ENCODE measurements at places on chromosomes 1 and 21.

DNA sequence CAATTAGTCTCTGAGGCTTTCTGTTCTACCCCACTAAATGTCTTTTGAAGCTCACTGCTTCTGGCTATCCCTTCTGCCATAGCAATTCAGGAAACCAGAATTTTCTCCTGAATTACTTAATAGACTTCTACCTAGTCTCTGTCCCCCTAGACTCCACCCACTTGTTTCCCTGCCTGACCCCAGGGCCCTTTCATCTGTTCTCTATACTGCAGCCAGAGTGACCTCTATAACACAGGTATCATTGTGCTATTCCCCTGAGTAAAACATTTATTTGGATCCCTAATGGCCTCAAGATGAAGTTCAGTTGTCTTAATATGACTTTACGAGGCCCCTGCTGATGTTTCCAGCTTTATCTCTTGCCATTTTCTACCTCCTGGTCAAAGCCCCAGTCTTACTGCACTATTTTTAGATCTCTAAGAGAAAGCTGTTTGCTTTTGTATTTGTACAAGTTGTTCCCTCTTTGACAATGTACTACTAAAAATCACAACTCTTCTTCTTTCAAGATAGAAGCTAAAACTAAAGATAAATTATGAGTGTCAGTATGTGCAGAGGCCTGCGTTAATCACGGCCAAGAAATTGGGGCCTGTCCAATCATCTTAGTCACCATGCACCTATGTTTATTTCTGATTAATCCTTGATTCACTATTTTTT, 54.5 kb downstream of the ATP1B1 start:
- no peak for DNase-seq

DNA sequence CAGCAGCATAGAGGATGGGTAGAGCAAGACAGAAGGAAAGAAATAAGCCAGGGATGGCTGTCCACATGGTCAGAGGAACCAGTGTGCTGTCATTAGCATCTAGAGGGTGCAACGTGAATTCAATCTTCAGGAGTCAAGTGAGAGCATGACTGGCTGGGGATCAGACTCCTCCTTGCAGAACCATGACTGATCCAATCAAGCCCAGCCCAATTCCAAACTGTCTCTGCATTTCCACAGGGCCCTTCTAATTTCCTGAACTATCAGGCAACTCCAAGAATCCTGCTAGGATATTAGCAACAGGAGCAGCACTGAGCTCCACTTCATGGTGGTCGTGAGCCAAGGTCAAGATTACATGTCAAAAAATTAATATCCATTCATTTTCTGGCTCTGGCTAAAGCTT, 166.8 kb upstream of the CAMK1G start:
- no peak for DNase-seq

DNA sequence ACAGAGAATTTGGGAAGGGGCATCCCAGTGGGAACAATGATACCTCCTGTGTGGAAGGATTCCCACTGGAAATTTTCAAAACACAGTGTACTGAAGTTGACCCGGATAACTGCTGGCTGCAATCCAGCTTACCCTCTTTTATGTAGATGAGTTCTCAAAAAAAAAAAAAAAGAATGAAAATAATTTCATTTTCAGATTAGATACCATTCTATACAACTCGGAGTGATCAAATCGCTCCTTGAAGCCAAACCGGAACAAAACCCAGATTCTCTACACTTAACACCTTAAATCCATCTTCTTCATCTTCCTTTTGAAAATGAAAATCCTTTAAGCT, 69.1 kb downstream of the KAZN start:
- DNase-seq: no peak

DNA sequence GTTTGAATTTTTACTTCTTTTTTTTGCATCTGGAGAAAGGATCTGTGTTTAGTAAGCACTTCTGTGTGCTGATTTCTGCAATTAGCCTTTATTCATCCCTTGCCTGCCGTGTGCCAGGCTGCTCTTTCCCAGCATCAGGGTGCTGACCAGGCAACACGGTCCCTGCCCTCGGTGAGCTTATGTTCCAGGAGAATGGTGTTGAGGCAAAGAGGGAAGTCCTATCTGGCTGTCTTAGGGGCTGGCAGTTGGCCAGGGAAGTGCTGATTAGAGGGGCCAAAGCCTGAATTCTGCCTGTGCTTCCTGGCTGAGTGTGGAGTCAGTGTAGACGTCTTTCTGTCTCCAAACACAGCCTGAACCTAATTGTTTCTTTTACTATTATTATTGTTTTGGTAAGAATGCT, 187.1 kb downstream of the CAMTA1 start:
- no peak for DNase-seq

DNA sequence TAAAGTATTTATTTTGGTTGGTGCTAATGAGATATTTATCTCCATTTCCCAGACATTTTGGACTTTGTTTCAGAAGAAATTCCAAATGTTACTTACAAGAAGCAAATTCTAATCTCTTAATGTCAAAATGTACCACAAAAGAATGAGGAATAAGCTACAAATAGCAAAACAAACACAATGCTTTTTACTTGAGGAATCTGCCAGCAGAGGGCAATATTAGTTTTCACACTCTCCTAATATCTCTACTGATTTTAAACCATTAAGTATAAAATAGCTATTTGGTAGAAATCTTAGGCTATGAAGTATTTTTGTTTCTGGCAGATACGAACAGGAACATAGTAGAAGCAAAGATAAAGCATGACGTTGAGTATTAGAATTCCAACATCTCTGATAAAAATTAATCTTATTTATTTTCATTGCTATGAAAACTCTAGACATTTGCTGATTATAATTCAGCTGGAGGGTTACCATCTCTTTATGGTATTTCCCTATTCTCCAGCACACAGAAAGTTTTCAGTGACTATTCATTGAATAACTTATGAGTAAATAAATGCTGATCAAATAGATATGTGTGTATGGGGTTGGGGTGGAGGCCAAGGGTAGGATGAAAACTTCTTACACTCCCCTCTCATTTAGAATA, 13.4 kb upstream of the HMCN1 start:
- peak; percentile 8 for DNase-seq

GRCh38 chr1:51242546-51242945, 6.5 kb downstream of the RNF11 start:
- DNase-seq: no peak

- DNase-seq: no peak
These were observed 49.8 kb downstream of the BCAR3 start for GRCh38 chr1:93631626-93632365.

DNA sequence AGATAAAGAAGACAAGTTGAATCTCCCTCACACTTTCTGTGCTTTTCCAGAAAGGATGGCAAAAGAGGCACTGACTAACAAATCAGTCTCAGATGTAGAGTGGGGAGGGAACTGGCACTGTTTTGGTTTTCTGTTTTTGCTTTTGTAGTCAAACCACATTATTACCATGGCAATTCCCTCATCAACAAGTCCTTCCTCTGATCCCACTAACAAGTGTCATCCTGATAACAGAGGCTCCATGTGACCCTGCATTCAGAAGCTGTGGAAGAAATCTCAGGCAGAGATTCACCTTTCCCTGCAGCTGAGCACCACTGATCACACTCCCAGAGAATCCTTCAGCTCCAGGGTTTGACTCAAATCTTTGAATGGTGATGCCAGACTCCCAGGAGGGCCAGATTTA, 203.4 kb downstream of the TNR start:
- DNase-seq: no peak

GRCh38 chr1:8197493-8198282, 120.2 kb upstream of the SLC45A1 start:
- no peak for DNase-seq

- DNase-seq: no peak
These were observed 17.2 kb downstream of the THEMIS2 start for GRCh38 chr1:27889506-27889905.

- no peak for DNase-seq
These were observed 1.2 kb upstream of the HMCN1 start for GRCh38 chr1:185732951-185733350.

GRCh38 chr21:38917043-38917774, 111.5 kb downstream of the ETS2 start:
- DNase-seq: no peak

GRCh38 chr1:39104158-39105060, 78.3 kb downstream of the NDUFS5 start:
- peak; percentile 42 for DNase-seq

DNA sequence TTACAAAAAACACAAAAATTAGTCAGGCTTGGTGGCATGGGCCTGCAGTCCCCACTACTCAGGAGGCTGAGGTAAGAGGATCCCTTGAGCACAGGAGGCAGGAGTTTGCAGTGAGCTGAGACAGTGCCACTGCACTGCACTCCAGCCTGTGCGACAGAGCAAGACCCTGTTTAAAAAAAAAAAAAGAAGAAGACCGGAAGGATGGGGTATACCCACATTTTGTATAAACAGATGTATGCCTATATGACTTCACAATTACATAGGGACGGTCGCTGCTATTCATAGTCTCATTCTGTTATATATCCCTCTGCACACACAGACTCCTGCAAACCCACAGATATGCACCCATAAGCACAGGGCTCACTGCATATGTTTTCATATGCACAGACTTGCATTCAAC, 12.7 kb downstream of the LCK start:
- no peak for DNase-seq

- no peak for DNase-seq
These were observed 570.3 kb downstream of the LRRIQ3 start for GRCh38 chr1:73627723-73628122.

DNA sequence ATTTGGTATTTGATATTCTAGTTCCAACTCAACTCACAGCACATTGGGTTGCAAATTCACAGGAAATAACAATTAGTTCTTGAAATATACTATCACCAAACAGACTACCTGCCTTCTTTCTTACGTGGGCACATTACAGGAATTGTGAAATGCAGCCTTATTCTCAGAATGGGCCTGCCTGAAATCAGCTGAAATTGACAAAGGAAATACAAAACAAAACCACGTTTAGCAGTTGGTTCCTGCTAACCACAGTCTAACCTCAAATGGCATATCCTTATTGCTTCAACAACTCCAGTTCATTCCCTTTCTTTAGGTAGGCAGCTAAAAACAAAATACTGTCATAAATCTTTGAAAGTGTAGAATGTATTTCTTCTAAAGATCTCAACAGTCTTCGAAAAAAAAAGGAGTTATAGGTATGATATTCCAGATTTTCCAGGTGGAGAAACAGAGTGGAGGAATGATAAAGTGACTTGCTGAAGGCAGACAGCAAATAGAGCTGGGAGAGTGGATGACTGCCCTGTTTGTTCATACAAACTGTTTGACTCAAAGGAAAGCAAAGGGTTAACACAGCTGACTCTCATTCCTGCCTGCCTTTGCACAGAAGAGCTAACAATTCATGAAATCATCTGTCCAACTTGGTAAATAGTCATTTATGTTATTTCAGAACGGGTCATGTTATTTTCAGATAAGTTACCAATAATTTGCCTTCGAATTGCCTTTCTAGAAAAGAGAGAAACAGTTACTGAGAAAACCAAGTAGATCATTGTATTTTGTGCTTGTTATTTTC, 1.6 kb upstream of the GREM2 start:
- DNase-seq: no peak

DNA sequence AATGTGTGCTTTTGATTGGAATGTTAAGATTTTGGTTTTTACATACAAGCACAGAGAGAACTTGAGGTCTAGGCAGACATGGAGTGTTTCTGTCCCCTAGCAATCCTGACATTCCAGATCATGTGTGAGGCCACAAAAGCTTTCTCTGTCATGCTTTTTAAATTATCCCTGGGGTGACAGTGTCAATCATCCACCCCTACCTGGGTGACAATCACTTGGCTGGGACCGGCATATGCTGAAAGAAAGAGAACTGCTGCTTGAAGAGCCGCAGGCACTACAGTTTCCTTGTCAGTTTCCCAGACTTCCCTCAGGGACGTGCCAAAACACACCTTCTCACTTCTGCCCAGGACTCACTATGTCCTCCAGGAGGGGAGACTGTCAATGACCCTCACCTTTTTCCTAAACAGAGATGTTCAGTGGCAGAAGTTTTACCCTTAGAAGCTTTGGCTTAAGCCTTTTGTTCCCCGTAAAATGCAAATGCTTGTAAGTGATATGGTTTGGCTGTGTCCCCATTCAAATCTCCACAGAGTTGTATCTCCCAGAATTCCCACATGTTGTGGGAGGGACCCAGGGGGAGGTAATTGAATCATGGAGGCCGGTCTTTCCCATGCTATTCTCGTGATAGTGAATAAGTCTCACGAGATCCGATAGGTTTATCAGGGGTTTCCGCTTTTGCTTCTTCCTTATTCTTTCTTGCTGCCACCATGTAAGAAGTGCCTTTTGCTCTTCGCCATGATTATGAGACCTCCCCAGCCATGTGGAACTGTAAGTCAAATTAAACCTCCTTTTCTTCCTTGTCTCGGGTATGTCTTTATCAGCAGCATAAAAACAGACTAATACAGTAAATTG, 217.4 kb downstream of the FGGY start:
- no peak for DNase-seq

GRCh38 chr1:159786966-159787365, 6.2 kb downstream of the DUSP23 start:
- no peak for DNase-seq

Measured in head of caudate nucleus (tissue), 42 donors.